ENCODE measurements at places on chromosomes 3 and 15. TPM values are rescaled to one million over a fixed set of nuclear protein-coding genes. Genes with fewer than 3 reads are reported as not detected.

Gene COL8A1
- 56.1 TPM for total RNA-seq

Gene SNRPA1
- total RNA-seq, result 35.4 TPM

Gene CTXN2
- total RNA-seq, result not detected

DNA sequence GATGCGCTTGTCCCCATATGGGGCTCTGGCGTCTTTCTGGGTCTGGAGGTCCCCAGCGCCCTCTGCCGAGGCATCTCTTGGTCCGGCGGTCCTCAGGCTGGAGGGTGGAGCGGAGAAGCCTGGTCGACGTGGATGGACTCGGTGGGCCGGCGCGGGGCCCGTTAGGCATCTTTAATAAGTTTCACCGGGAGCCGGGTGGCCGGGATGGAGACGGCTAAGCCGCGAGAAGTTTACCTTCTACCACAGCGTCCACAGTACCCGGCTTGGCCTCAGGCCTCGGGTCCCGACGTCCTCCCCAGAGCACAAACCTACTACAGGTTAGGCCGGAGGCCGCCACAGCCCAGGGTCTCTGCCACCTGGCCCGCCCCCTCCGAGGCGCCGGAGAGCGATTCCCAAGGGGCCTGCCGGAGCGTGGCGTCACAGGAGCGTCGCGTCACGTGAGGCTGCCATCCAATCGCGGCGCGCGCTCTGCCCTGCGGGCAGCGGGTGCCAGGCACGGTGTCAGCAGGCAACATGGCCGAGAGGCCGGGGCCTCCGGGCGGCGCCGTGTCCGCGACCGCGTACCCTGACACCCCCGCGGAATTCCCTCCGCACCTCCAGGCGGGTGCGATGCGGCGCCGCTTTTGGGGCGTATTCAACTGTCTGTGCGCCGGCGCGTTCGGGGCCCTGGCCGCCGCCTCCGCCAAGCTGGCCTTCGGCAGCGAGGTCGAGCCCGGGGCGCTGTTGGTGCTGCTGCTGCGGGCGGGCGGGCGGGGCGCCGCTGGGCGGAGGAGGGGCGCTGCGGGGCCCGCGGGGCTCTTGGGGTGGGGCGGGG is at the start of gene TMEM42:
TMEM42 (plus strand) TSS at position 501 of the 814 bp plus-strand sequence; CDS start at position 514, 13 bp downstream.
- DNase-seq, result peak; percentile 93

DNA sequence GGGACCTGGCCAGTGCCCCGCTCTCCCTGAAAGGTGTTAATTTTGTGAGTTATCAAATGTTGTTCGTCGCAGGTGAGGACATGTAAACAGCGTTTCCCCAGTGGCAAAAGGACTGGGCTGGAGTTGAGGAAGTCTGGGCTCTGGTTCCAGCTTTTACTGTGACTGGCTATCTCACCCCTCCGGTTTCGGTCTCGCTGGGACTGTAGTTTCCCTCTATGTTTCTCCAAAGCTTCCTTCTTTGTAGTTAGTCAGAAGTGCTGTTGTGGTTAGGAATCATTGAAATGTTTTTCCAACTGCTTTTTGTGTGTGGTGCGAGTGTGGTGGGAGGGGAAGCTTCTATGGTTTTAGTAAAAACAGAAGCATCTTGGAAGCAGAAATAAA is 990 bp upstream of the CLDN1 start:
- no peak for DNase-seq

GRCh38 chr3:46196261-46196957 is 11.7 kb downstream of the CCR1 start:
- DNase-seq, result no peak

DNA sequence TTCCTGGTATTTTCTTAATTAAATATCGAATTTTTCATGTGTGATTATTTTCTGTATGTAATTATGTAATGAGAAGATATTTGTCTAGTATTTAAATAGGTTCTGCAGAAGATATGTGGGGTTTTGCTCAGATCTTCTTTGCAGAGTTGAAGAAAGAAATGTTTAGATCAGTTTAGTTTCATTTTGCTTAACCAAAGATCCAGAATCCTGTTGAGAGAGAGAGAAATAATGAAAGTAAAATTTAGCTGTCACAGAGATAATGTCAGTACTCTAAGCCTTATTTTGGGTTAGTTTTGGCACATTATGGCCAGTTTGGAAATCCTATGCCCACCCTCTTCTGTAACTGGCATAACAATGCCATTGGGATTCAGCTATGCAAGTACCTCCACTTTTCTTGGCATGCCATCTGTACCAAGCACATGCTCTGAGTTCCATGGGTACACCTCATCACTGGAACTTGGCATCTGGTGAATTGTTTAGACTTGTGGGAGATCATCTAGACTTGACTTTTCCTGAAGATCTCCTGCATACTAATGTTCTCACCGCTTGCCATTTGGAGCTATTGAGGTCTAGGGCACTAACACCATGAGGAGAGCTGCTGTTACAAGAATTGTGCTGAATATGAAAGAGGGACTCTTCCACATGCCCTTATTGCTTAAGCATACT is 30.9 kb downstream of the PLSCR1 start:
- DNase-seq, result no peak

- DNase-seq, result no peak
Measured at GRCh38 chr15:78170848-78171773, 21.9 kb downstream of the IDH3A start.

DNA sequence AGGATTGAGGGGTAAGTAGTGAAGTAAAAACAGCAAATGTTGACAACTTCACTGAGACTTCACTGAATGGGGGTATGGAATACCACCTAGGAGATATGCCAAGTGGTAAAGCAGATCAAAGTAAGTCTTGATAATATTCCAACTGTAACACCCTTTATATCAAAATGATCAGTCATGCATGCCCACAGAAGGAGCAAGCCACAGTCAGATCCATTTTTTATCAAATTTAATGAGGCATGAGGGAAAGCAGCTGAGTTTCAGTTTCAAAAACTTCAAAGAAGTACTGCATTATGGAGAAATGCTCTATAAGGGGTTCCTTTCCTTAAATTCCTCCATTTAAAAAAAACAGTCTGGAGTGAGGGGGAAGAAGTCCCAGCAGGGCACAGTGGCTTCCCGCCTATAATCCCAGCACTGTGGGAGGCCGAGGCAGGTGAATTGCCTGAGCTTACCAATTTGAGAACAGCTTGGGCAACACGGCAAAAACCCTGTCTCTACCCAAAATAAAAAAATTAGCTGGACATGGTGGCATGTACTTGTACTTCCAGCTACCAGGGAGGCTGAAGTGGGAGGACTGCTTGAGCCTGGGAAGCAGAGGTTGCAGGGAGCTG is 56.9 kb downstream of the TJP1 start:
- DNase-seq, result no peak

DNA sequence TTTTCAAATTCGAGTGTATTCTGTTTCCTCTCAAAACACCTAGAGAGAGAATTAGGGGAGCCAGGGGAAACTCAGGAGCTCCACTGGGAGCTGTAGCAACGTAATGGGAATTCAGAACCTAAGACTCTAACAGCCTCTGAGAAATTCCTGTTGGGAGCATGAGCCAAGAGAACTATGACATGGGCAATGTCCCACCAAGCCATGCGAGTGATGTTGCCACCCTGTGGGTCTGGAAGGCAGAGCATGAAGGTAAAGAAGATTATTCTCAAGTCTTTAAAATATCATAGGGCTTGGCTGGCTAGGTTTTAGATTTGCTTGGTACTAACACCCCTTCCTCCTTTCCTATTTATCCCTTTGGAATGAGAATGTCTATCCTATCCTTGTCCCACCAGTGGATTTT is 392.6 kb upstream of the ADAMTS9 start:
- no peak for DNase-seq

GRCh38 chr3:35787936-35788335 is 148.6 kb downstream of the ARPP21 start:
- DNase-seq, result no peak

GRCh38 chr3:99651531-99651930 is 13.1 kb downstream of the COL8A1 start:
- DNase-seq, result no peak

DNA sequence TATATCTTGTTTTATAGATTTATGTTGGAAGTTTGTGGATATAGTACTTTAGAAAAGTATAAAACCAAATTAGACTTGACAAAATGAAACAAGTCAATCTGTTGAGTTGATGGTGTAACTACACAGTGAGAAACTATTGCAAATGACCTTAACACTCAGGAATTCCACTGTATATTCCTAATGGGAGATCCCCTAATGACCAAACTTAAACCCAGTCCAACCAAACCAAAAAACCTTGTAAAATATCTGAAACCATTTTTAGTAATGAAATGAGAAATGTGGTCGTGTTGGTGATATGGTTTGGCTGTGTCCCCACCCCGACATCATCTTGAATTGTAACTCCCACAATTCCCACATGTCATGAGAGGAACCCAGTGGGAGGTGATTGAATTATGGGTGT is 31.9 kb upstream of the ATP13A3 start:
- no peak for DNase-seq

GRCh38 chr15:41934843-41935242 is 37.5 kb downstream of the EHD4 start:
- peak; percentile 54 for DNase-seq

GRCh38 chr15:55683376-55683775 is 59.6 kb downstream of the PRTG start:
- DNase-seq, result no peak

DNA sequence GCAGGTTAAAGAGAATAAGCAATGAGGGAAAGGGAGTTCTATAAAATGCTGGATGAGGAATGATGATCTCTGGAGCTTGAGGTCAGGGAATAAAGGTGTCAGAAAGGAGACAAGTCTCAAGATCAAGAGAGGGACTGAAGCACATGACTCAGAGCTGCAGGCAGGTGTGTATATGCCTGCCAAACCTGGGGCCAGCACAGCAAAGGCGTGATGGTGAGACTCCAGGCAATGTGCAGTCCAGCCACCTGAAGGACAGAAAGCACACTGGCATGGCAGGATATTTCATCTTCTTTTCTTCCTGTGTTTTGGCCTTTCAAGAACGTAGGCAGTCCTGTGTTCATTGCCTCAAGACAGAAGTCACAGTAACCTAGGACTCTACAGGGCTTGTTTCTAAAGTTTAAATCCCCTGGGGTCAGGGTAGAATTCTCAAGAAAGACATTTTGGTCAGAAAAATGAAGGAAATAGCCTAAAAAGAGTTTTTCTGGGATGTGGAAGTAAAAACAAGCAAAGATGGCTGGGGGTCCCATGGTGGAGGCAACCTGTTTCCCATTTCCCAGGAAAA is 55.5 kb upstream of the TOPAZ1 start:
- no peak for DNase-seq

DNA sequence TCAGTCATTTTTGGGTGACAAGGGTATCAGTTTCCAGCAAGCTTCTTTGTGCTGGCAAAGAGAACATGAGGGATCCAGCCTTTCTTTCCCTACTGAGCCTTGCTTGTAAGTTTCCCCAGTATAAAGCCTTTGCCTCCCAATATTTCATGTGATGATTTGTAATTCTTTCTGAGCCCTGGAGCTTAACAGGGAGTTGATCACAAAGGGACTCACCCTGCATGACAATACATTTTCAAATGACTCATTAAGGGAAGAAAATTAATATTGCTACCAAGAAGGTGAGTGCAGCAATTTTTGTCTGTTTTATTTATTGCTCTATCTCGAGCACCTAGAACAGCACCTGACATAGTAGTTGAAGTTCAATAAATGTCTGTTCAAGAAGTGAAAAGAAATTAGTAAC is 27.7 kb downstream of the OXSM start:
- no peak for DNase-seq

DNA sequence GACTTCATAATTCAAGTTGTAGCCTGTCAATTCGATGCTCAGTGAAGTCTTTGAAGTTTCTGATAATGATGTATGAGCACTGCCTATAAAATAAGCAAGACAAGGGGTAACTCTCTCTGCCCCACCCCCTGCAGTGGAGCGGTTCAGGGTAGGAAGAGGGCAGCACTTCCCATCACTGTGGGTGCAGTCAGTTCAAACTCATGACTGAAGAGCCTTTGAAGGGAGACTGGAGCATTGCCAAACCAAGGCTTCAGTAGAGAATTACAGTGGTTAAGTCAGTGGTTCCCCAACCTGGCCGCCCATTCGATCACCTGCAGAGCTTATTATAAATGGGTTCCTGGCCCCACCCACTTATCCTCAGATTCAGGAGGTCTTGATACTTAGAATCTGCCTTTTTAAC is 190.6 kb downstream of the SHQ1 start:
- DNase-seq, result no peak

- no peak for DNase-seq
Measured at GRCh38 chr3:140376136-140376889, 301.6 kb upstream of the TRIM42 start.

- no peak for DNase-seq
Measured at GRCh38 chr3:191473661-191474198, 12.8 kb downstream of the PYDC2 start.

DNA sequence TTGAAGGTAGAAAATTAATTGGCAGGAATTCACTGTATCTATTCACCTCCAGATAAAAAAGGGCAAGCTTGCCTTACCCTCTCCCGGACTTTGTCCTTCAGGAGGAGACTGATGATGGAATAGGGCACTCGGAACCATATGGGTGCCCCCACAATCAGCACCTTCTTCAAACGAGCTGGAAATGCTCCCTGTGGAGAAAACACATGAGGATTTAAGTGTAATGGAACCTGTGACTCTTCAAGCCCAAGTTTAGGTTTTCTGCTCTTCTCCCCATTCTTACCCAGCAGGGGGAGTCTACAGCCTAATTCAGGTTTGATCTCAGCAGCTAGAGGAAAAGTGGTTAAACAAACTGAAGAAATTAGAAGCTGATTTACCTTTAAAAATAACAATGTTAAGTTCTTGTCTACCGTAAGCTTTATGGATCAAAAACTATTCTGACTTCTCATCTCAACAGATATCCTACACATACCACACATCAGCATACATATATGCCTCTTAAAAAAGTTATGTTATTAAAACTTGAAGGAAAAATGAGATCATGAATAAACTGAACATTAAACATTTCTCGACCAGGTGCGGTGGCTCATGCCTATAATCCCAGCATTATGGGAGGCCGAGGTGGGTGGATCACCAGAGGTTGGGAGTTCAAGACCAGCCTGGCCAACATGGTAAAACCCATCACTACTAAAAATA is 57.5 kb upstream of the SIN3A start:
- no peak for DNase-seq

DNA sequence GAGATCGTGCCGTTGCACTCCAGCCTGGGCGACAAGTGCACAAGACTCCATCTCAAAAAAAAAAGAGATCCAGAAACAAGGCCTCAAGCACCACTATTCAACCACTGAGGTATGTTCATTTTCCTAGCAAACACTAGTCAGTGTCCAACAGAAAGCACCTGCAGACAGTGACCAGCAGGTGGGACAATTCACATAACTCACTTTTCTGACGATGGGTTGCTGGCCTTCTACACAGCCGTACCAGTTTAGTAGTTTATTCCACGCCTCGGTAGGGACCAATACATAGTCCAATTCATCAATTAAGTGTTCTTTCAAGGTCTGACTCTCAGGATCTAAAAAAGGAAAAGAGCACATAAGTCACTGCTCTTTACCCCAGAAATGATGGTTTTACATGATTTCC is 12.4 kb downstream of the USP4 start:
- no peak for DNase-seq

DNA sequence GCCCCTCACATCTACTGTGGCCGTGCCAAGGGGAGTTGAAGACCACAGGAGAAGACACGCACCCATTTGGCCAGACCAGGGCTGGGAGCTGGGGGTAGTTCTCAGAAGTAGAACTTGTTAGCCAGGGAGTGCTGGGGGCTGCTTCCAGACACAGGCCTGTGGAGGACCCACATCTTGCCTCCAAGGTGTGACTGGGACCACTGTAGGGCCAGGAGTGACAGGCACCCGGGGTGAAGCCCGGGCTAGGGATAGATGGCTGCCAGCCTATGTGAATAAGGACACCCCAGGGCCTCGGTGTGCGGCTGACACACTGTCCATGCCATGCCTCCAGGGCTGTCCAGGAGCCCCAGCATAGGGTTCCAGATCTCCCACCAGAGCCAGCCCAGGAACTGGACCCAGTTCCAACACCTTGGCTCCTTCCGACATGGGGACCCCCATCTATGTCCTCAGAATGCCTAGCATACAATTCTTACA is 1.8 kb downstream of the ANPEP start:
- no peak for DNase-seq

Data from lower lobe of right lung (tissue), 2 donors.